Mesothelial cell of epicardium (in vitro differentiated cells): ENCODE measurements at places on chromosomes 6 and 20.
A peak's percentile ranks its signal among the peaks of the same experiment; 100 is the strongest.

GRCh38 chr6:133447924-133448323 lies 206.8 kb downstream of the EYA4 start:
- peaks cover 3% of the 10 kb centered on the region for H3K36me3 ChIP-seq
- no peak overlapping the region for H3K27ac ChIP-seq
- no peaks in the 10 kb centered on the region for H3K27me3 ChIP-seq
- H3K4me1 ChIP-seq, result peaks cover 11% of the 10 kb centered on the region
- H3K4me3 ChIP-seq, result no peak overlapping the region

DNA sequence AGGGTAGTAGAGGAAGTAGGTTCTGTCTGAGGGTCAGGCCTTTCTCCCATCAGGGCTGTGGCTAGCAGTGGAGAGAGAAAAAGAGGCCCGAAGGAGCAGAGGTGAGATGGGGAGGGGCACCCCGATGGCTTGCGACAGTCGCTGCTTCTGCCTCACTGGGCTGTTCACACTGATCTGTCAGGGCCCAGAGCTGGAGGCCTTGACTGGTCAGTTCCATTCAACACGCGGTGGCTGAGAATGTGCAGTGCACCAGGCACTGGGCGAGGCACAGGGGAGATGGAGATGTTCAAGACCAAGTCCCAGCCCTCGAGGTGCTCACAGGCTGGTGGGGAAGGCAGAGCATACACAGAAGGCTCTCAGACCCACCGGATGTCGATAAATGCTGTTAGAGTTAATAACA lies 21.4 kb downstream of the SLC12A5 start:
- no peaks in the 10 kb centered on the region for H3K4me1 ChIP-seq
- H3K27me3 ChIP-seq, result peaks cover 59% of the 10 kb centered on the region
- no peaks in the 10 kb centered on the region for H3K36me3 ChIP-seq
- no peak overlapping the region for H3K27ac ChIP-seq

GRCh38 chr20:45415822-45416637 lies at the start of gene PIGT:
Gene PIGT (plus strand): TSS chr20:45416141. CDS start chr20:45416157, 16 bp downstream.
- peak; percentile 80 for DNase-seq
- peaks cover 10% of the 10 kb centered on the region for H3K36me3 ChIP-seq
- H3K27ac ChIP-seq, result peak within 1 kb of the TSS; percentile 92
- H3K4me1 ChIP-seq, result peaks cover 17% of the 10 kb centered on the region
- no peaks in the 10 kb centered on the region for H3K27me3 ChIP-seq

- no peaks in the 10 kb centered on the region for H3K36me3 ChIP-seq
- H3K4me3 ChIP-seq, result peak within 1 kb of the TSS; percentile 85
- peak within 1 kb of the TSS; percentile 94 for H3K27ac ChIP-seq
- H3K4me1 ChIP-seq, result peaks cover 41% of the 10 kb centered on the region
These were observed at the start of gene GJA1 for GRCh38 chr6:121435444-121436069. Gene GJA1 (plus strand): TSS chr6:121435646. CDS start chr6:121446848, 11,202 bp downstream.

GRCh38 chr20:60261333-60261732 lies 303.1 kb downstream of the CDH26 start:
- H3K4me1 ChIP-seq, result no peaks in the 10 kb centered on the region
- peaks cover 61% of the 10 kb centered on the region for H3K27me3 ChIP-seq
- DNase-seq, result no peak
- H3K4me3 ChIP-seq, result no peak overlapping the region
- H3K36me3 ChIP-seq, result no peaks in the 10 kb centered on the region

GRCh38 chr6:163780994-163781393 lies 366.5 kb downstream of the QKI start:
- no peak for DNase-seq
- H3K4me3 ChIP-seq, result no peak overlapping the region

- H3K27ac ChIP-seq, result no peak overlapping the region
- no peak overlapping the region for H3K4me3 ChIP-seq
- no peak for DNase-seq
- peaks cover 14% of the 10 kb centered on the region for H3K4me1 ChIP-seq
These were observed 70.7 kb upstream of the TRAF3IP2 start for GRCh38 chr6:111676383-111676782.
